Esophagus squamous epithelium (tissue), 5 donors: ENCODE measurements at places on chromosomes 3 and 15.

GRCh38 chr15:70293591-70294470 lies 196.1 kb upstream of the TLE3 start:
- no peak for DNase-seq

- no peak for DNase-seq
Measured at GRCh38 chr15:100772478-100772877, 107.2 kb upstream of the ALDH1A3 start.

DNA sequence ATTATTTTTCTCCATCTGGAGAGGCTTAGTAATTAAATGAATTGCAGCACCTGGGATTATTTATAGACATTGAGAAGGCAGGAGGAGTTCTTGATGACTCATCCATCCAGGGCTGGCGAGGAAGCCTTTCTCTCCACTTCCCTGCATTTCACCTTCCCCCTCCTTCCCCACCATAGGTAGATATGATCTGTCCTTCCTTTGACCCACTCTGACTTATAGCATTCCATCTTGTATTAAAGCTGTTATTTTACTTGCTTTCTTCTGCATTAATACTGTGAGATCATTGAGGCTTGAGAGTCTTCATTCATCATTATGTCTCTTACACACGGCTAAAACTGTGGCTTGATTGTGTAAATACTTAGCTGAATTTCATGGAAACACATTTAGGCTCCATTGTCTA lies 288.8 kb downstream of the FEZF2 start:
- DNase-seq: no peak

DNA sequence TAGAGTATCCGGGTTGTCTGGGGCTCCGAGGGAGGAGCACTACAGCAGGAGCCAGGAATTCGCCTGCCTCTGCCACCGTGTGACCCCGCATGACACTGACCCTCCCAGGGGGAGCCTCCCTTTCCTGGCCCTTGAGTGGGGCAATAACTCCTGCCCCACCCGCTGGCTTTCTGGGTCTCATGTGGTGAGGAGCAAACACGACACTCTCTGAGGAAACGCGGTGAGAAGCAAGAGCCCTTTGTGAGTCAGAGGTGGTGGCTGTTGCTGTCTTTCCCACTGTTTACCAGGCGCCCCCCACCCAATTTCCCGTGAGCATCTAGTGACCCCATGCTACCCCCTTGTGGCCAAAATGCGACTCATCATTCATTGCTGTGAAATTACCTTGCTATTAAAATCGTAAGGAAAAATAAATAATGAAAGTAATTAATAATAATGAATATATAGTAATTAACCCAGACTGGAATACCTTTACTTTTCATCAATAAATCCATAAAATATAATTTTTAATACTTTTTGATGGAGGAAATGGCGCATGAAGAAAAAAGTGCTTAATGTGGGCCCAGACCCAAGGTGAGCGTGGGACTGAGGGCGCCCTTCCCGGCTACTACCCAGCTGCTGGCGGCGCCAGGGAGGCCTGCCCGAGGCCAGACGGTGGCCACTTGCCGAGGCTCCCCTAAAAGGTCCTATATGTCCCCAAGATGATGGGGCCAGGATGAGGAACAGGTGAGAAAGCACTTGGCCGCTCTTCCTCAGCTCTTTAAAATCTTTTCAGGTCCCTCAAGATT lies 29.3 kb downstream of the CCNL1 start:
- DNase-seq: no peak

DNA sequence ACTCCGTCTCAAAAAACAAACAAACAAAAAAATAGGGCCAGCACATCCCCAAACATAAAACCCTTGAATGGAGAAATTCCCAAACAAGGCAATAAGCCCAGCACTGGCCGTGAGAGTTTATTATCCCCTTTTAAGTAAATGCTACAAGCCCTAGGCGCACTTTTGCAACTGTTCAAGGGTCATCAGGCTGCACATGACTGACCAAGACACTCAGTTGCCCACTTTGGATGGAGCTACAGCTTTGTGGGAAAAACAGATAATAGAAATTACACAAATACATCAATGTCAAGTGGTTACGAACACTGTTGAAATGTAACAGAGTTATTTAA lies 33.7 kb upstream of the ZNF445 start:
- DNase-seq: no peak

GRCh38 chr3:121943431-121943830 lies 49.2 kb downstream of the SLC15A2 start:
- DNase-seq: no peak

DNA sequence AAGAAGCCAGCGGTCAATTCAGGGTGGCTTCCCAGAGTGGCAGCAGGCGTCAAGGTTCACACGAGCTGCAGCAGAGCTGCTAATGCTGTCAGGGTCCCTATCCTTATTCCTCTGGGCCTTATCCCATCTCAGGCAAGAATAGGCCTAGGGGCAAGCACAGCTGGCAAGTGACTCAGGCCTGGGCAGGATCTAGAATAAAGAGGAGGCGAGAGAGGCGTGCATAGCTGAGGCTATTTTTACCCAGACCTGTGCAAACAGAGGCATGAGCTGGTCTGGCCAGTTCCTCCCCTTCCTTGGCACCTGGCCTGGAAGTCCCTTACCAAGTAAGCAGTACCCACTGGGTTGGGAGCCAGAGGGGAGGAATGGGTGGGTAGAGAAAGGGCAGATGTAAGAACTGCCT lies 12.2 kb upstream of the VIPR1 start:
- DNase-seq: no peak

DNA sequence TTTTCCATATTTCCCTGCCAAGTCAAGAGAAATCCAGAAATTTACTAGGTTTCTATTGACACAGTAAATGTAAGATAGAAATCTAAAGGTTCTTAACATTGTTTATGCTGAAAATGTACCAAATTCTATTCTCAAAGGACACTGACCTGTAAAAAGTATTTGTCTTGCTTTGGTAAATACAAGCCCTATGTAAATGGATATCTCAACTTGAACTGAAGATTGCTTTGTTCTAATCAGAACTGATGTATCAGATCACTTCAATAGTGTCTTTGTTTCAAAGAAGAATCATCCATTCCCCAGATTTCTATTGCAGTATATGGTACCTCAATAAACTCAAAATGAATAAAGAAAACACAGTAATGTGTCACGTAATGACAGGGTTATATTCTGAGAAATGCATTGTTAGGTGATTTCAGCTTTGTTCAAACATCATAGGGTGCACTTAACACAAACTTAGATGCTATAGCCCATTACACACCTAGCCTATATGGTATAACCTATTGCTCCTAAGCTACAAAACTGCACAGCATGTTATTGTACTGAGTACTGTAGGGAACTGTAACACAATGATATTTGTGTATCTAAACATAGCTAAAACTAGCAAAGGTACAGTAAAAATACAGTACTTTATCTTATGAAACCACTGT lies 143.5 kb upstream of the NECTIN3 start:
- DNase-seq: no peak

- DNase-seq: no peak
Measured at GRCh38 chr15:49985463-49985862, 133.6 kb downstream of the ATP8B4 start.

- DNase-seq: no peak
Measured at GRCh38 chr15:95051861-95052260, 820.5 kb downstream of the MCTP2 start.

DNA sequence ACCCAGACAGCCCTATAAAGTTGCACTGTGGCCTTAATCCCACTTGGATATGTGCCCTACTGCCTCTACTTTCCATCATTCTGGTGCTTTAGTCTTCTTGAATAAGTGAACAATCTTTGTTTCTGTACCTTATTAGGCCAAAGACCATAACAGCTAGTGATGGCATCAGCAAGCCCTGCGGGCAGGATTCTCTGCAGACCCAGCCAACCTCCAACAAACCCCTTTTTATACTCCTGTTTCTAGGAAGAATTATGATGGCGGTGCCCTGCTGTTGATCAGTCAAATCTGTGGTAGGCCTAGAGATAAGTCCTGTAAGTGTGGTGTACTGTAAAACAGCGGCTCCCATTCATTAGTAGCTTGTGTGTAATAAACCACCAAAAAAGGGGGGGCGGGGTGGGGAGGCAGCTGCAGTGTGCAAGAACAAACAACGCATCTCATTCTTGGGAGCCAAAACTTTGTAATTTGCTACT lies 40.5 kb downstream of the SOX2 start:
- DNase-seq: no peak

GRCh38 chr3:13890377-13891016 lies 10.6 kb upstream of the WNT7A start:
- DNase-seq: no peak

DNA sequence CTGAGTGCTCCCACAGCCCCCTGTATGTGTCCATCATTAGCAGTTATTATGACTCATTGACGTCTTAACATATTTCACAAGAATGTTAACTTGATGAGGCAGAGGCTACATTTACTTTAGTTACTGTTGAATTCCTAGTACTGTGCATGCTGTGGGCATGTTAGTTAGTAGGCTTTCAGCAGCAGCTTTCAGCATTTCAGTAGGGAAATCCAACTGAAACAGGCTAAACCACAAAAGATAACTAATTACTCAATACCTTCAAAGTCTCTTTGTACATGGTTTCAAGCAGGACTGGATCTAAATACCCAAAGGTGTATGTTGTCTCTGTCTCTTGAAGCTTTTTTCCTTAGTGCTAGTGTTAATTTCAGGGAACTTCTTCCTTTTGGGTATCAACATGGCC lies 229.9 kb upstream of the SUCLG2 start:
- DNase-seq: no peak

- no peak for DNase-seq
Measured at GRCh38 chr3:143847787-143848631, at the start of gene SLC9A9. SLC9A9 (minus strand) TSS chr3:143848468; CDS start chr3:143848322, 146 bp downstream.

DNA sequence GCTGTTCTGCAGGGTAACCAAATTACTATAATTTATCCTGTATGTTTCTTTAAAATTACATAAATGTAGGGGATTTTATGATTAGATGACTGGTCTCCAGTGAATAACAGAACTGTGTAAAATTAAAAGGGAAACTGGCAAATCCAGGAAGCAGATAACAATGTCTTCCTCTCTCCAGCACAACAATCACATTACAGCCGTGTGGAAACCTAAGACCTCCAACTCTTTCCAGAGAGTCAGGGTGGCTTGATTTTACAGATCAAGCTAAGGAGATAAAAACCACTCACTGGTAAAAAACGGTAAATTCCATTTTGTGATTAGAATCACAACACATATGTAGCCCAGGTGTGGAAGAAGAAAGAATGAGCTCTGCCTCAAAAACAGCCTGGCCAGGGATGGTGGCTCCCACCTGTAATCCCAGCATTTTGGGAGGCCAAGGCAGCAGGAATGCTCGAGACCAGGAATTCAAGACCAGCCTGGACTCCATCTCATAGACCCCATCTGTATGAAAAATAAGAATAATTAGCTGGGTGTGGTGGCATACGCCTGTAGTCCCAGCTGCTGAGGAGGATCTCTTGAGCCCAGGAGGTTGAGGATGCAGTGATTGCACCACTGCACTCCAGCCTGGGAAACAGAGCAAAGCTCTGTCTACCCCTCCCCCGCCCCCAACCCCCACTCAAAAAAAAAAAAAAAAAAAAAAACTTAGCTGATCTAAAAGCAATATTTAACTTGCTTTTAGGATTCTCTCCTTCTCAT lies 29.0 kb downstream of the IL17RD start:
- no peak for DNase-seq

GRCh38 chr3:147843331-147843730 lies 434.2 kb downstream of the ZIC1 start:
- DNase-seq: no peak

DNA sequence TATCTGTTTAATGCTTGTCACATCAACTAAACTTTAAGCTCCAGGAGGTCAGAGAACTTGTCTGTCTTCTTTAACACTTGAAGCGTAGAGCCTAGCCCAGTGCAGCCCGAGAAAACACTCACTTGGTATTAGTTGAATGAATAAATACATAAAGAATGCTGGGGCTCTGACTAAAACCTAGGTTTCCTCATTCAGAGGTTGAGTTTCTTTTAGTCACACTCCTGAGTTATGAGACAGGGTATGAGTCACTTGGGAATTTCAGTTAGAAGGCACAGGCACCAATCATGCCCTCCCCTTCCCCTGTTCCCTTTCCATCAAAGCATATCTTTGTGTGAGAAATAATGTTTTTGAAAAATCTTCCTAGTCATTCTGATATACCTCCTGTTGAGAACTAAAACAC lies 589.8 kb upstream of the DPPA4 start:
- DNase-seq: no peak

DNA sequence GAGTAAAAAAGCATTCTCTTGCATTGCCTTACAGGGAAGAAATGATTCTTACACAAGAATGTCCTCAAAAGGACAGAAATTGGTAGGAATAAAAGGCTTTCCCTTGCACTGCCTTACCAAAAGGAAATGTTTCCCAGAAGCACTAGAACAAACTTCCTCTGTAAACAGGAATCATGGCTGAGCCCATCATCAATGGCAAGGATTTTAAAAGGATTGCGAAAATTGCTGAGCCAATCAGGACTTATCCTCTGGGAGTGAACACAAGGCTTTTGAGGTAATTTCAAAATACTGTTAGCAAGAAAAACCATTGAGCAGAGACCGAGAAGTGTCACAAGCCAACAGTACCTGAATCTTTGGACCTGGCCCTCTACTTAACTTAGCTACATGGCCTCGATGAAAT lies 897.3 kb downstream of the ROBO1 start:
- no peak for DNase-seq

DNA sequence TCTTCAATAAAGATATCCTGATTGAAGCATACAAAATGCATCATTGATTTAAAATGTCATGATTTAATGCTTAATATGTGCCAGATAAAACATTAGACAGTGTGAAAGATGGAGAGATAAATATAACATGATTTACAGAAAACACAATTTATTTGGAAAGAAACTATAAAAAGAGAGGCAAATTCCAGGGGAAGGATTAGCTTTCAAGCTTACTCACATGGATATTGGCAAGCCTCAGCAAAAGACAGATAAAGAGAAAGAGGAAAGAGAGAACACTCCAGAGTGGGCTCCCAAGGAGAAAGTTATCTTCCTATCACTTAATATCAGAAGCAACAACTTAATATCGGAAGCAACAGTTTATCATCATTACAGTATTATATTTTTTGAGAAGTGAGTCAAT lies 1036.5 kb downstream of the SQOR start:
- no peak for DNase-seq

- no peak for DNase-seq
Measured at GRCh38 chr3:191631496-191631895, 170.5 kb downstream of the PYDC2 start.

GRCh38 chr15:77834276-77834990 lies 201.7 kb upstream of the LINGO1 start:
- no peak for DNase-seq

GRCh38 chr3:197362081-197362480 lies 63.7 kb upstream of the DLG1 start:
- DNase-seq: no peak

GRCh38 chr3:146682171-146682570 lies 77.0 kb upstream of the PLSCR5 start:
- no peak for DNase-seq

DNA sequence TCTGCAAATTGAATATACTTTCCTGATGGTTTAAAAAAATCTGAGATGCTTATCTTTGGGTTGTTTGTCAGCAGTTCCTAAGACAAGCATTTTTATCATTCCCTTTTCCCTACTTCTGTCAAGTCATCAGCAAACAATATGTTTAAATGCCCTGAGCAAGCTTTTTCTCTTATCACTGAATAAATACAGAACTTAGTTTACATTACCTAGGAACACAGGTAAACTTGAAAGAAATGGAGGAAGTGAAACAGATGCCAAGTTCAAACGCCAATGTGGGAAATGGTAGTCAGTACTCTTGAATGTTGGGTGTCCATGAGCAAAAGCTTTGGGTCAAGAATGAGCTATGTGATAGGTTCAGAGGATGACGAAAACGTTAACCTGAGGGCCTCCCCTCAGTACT lies 17.2 kb upstream of the TCAIM start:
- no peak for DNase-seq
